Cerebellar nuclear complex (tissue), 1 donor: ENCODE measurements at places on chromosomes 7 and 10.
A peak's percentile ranks its signal among the peaks of the same experiment; 100 is the strongest.

DNA sequence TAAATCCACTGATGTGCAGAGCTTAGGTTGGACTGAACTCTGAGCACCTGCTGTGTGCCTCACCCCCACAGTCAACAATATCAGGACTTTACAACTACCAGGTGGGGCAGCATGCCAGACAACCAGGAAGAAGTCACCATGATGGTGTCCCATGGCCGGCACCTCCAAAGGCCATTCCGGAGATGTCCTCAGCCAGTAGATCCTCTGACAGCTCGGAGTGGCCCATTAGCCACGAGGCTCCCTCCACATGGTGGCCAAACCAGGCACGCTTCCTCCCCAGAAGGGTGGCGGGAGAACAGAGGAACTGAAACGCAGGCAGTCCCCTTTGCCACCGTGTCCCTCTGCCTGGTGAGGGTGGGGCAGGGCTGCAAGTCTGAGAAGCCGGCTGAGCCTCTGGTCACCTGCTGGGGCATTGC, 390.0 kb downstream of the TNS3 start:
- DNase-seq, result no peak

DNA sequence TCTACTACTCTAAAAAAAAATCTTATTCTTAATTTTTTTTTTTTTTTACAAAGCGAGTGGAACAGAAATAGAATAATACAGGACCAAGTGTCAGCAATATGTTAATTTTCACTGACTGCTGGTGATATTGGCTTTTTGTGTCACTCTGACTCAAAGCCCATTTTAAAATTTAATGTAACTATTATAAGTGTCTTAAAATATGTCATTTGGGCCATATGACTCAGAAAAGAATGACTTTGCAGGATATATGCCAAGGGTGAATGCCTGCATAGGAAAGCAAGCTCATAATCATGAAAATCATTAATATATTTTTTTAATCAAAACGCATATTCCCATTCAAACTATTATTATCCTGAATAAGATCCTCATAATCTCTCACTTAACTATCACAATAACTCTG, 149.2 kb downstream of the GNAT3 start:
- DNase-seq, result no peak

DNA sequence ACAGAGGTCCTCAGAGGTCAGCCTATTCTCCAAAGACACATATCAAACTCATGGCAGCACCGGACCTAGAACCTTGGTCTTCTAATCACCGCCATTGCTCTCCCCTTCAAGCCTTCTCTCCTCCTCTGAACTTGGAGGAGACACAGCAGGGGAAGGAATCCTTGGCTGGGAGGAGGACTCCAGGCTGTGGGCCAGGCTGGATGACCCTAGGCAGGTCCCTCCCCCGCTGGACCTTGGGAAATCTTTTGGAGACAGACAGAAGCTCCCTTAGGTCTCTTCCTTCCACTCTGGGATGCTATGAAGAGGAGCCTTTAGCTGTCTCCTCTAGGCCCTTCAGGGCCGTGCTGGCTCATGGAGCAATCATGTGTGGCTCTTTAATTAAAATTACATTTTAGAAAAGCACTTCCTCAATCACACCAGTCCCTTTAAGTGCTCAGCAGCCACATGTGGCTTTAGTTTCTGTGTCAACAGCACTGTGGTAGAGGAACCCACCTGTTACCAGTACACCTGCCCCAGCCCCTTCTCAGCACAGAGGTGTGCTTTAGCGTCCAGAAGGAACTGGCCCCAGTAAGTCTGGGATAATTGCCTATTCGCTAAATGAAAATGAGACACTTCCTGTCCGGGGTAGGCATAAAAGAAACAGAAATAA, 238.2 kb downstream of the CELF2 start:
- DNase-seq, result no peak

- no peak for DNase-seq
These were observed 1.4 kb upstream of the GIMAP5 start for GRCh38 chr7:150735596-150736358.

DNA sequence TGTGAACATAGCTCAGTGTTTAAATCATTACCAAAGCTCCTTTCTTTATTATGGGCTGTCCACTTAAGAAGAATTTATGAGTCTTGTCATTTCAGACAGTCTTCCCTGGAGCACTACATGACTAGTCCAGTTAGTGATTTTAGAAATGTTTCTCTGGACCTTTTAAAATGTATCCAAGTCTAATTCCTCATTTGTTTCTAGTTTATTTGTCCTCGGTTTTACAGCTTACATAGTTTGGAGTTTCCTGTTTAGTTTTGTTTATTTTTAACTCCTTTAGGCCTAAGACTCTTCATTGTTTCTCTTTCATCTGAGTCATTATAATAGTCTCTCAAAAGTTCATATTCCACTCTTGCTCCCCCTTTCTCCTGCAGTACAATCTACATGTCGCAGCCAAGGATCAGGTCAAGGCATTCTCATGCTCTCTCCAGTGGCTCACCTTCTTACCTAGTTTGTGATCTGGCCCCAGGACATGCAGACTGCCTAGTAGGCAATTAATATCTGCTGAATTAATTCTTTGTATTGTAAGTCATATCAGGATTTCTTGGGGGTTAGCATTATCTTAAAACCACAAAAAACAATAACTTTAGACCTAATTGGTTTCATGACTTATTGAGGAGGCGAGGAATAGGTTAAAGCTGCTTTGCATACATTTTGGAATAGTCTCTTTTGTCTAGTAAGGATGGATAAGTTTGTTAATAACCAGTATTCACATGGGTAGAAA, 93.8 kb downstream of the MAPK8 start:
- DNase-seq, result no peak

DNA sequence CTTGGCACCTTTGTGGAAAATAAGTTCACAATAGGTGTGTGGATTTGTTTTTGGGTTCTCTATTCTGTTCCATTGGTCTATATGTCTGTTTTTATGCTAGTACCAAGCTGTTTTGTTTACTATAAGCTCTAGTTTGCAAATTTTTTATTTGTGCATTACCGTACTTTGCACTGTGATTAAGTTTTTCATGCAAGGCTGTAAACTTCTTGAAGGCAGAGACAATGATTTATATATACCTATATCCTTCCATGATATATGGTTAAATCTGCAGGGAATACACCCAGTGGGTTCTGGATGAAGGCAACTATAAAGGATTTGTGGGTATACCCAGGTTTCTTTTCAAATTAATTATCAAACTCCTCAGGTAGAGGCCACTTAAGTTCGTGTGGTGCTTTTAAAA, 91.8 kb upstream of the PDLIM1 start:
- DNase-seq, result no peak

DNA sequence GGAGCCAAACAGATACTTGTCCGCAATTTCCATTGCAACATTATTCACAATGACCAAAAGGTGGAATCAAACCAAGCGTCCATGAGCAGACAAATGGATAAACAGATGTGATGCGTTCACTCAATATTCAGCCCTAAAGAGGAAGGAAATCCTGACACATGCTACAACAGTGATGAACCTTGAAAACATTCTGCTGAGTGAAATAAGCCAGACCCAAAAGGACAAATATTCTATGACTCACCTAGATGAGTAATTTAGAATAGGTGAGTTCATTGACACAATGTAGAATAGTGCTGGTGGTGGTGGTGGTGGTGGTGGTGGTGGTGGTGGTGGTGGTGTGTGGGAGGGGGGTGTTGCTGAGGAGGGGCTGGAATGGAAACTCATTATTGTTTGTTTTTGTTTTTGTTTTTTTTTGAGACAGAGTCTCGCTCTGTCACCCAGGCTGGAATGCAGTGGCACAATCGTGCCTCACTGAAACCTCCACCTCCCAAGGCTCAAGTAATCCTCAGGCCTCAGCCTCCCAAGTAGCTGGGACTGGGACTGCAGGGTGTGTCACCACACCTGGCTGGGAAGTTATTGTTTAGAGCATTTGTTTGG, 28.6 kb downstream of the SMKR1 start:
- DNase-seq, result no peak

DNA sequence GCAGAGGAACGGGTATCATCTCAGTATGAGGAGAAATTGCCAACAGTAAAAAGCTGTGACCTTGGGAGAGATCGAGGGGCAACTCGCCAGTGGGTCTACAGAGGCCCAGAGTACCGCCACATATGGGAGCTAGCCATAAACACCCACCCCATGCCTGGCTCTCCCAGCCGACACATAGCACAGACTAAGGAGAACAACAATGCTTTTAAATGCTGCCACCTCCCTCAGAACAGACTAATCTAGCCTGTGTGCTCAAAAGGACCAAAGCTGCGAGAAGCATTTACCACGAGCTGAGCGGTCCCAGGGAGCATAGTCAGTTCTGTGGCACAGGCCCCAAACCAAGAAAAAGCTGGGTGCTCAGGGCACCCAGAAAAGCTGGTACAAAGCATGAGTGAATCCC, 73.3 kb downstream of the LSM5 start:
- no peak for DNase-seq

GRCh38 chr7:147492606-147493005, 1098.0 kb upstream of the C7orf33 start:
- no peak for DNase-seq

DNA sequence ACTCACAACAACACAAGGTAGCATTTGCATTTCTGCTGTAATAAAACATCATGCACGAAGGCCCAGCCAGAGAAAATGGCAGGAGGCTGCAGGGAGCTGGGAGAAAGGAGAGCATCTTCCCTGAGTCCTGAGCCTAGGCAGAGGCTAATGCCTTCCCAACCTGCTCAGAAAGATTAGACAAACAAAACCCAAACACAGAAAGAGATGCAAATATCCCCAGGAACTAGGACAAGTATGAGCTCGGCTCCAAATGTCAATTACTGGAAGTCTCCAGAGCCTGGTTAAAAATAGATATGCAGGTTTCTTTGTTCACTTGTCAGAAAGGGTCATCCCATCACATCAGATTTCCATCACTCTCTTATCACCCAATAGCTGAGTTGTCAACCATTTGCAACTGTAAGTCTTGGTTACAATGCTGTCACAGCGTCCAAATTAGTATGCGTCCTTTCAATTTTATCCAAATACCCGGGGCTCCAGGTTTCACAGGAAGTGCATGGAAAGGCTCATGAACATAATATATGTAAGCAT, 316.5 kb upstream of the CELF2 start:
- no peak for DNase-seq

- no peak for DNase-seq
These were observed 38.9 kb upstream of the PLCE1 start for GRCh38 chr10:93954726-93955363.

GRCh38 chr7:47379629-47380324, 202.1 kb downstream of the TNS3 start:
- peak; percentile 24 for DNase-seq

DNA sequence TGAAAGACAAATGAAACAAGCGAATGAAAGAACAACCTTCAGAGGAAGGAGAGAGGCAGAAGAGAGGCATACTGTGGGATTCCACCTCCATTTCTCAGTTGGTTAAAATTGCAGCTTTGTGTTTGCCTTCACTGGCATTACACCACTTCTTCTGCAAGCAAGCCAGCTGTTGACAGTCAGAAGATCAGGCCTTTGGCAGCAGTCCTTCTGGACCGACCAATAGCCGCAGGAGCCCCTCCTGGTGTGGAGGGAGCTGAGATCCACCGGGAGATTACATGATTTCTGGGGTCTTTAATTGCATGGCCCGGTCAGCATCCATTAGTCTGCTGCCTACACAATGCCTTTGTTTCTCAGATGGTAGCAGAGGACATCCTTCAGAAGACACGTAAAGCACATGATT, 206.7 kb downstream of the ADAM12 start:
- no peak for DNase-seq

DNA sequence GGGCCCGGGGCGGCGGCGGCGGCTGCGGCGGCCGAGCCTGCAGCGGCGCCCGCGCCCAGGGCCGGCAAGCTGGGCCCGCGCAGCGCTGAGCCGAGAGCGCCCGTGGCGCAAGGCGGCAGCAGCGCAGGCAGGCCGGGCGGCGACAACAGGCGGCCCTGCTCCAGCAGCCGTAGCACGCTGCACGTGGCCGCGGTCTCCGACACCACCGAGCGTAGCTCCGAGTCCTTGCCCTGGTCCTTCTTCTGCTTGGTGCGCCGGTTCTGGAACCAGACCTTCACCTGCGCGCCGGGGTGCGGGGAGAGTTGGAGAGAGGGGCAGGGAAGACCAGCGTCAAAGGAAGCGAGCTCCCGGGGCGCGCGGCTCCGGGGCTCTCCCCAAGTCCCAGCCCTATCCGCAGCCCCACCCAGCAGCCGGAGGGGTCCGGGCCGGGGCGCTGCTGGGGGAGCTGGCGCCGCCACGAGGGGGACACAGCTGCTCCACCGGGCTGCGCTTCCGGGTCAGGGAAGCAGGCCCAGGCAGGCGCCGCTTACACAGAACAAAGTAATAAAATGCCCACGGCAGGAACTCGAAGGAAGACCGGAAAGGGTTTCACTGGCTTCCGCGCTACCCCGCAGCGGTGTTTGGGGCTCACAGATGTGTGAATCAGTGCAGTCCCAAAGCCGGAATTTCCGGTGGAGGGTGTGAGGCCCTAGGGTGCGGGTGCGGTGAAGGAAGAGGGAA, 3.6 kb downstream of the VAX1 start:
- no peak for DNase-seq

DNA sequence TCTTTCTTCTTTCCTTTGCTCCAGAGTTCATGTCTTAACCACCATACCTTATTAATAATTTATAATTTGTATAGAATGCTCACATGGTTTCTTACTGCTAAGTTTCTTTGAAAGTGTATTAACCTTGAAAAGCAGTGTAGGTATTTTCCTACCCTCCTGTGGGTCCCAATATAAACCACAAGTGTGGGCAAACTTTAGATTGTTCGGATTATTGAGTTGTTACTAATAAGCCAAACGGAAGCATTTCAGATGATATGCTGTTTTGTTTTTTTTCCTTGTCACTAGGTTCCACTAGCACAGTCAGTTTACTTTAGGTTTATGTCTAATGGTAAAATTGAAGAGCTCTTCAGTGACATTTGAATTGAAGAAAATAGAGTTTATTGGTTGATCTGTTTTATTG, 10.2 kb downstream of the SSBP1 start:
- DNase-seq, result no peak

DNA sequence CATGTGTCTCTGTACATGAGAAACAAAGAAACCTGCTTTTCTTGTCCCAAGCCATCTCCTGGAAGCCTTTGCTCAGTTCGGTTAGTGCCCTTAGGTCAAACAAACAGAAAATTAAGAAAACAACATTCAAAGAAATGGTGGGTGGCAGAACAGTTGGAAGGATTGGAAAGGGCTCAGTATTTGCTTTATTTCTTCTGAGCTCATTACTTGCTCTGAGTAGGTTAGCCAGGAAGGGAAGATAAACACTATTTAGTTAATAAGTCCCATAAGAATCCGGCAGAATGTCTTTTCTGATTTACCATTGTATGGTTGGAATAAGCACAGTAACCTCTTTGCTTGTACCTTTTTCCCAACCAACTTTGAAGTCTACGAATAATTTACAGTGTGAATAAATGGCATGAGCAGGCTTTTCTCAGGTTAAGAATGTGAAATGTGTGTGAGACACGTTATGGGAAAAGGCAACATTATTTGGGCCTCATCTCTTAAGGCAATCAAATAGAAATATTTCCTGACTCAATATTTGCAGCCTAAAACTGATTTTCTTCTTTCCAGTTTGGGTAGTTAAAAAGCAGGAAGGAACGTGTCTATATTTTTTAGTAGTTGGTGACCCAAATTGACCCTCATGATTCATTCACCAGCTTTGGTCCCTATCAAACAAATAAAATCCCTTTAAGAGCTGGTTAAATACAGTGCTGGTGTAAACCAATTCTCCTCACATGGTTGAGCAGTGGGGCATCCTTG, 158.5 kb downstream of the DKK1 start:
- no peak for DNase-seq
